ENCODE measurements at places on chromosomes 7 and 10.

- no peak for DNase-seq
Measured at GRCh38 chr7:50739744-50740435, 42.8 kb downstream of the GRB10 start.

GRCh38 chr7:7970531-7971307 lies 2.1 kb downstream of the GLCCI1 start:
- no peak for DNase-seq

- no peak for DNase-seq
Measured at GRCh38 chr7:115224922-115225321, 303.0 kb downstream of the MDFIC start.

DNA sequence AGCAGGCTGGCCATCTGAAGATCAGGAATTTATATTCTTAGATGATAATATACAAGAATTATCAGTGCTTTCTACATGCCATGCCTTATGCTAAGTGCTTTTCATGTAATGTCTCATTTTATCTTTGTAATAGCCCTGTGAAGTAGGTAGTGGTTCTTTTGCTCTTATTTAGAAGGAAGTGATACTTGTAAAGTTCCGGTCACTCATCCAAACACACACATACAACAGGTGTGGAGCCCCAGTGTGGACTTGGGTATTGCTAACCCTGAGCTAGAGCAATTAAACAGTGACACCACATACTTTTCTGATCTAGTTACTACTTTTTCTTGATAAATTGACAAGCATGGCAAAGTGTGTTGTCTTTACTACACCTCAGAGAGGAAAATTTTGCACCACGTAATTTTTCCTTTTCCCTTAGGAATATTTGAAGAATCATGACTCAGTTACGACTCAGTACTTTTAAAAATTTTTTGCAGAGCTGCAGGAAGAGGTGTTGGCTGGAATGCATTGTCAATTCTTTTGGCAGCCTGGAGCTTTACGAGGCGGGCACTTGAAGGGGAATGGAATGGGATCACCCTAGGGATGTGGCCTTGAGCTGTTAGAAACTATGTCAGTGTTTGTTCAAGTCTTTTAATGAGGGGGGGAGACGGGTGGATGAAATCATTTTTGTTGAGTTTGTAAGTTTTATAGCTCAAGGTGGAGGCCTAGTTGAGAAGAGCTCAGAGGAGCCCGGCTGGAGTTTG lies 212.5 kb upstream of the CELF2 start:
- no peak for DNase-seq

DNA sequence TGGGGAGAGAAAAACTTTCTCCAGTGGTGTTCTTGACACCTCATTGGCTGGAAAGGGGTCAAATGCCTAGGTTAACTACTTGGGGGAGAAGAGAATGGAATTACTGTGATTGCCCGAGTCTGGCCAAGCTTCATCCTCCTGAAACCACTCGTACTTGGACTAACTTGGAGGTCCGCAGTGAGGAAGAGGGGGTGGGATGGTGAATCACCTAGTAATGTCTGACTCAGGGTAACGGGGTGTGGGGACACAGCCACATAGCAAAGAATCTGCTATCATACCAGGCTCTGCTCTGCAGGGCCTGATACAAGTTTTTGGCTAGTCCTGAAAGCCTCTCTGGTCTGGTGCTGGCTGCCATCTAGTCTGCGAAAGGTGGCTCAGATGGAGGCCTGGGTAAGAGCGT lies 190.9 kb downstream of the RPS24 start:
- peak; percentile 25 for DNase-seq

GRCh38 chr7:39413636-39414223 lies 152.5 kb upstream of the YAE1 start:
- no peak for DNase-seq

GRCh38 chr7:17774248-17774647 lies 166.0 kb downstream of the SNX13 start:
- peak; percentile 77 for DNase-seq

GRCh38 chr10:64379898-64380297 lies 858.7 kb downstream of the REEP3 start:
- no peak for DNase-seq

- no peak for DNase-seq
Measured at GRCh38 chr10:101146392-101147251, 15.5 kb downstream of the TLX1 start.

DNA sequence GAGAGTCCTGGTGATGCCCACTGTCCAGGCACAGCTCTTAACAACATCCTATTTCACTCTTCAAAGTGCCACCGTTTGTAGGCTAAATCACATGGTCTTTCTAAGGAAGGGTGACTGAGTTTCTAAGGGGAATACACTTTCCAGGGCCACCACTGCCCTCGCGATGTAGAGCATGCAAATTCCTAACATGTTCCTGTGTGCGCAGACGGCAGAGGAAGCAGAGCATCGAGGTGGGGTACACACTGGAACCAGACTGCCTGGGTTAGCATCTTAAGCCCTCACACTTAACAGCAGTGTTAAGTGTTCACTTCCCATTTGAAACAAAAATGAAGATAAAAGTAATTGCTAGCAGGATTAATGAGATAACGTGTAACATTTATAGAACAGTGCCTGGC lies 3.0 kb downstream of the VOPP1 start:
- DNase-seq: no peak

DNA sequence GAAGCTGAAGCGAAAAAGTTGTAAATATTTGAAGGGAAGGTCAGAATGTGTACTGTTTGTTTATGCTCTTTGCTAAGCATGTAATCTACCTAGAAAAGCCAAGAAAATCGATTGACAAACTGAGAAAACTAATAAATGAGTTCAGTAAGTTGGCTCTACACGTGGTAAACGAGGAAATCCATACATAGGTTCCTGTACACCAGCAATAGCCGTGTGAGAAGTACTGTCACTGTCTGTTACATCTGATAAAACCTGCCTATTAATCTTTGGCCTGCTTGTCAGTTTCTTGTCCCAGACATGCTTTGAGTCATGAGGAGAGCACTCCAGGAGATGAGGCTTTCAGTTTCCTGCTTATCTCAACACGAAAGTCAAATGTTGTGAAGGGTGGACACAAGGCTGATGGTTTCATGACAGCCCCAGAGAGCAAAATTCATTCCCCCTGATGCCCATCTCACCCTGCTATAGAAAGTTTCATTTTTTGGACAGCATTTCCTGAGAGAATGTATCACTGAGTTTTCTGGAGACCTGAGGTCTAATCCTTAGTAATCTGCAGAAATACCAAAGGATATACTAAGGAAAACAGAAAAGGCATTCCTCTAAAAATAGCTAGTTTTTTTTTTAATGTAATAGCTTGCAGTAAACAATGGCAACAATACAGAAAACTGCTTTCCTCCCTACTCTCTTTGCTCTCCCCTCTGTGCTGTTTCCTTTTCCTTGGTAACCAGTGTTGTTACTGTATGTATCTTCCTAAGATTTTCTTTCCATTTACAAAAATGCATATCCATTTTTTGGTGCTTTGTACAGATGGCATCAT lies 18.8 kb downstream of the BMPR1A start:
- peak; percentile 60 for DNase-seq

DNA sequence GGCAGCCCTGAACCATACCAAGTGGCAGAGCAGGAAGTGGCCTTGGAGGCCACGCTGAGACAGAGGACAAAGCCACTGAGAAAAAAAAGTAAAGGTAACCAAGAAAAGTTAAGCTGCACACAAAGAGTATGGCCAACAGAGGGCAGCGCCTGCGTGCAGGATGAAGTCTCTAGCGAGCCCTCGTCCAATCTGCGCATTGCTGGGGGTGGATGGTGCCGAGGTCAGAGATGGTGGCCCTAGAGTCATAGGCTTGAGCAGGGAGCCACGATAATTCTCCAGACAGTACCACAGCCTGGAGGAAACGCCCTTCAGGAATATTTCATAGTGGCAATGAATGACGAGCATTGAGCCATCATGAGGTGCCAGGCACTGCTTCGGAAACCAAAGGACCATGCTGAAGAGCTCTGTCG lies 9.7 kb downstream of the ATP6V0E2 start:
- peak; percentile 48 for DNase-seq

DNA sequence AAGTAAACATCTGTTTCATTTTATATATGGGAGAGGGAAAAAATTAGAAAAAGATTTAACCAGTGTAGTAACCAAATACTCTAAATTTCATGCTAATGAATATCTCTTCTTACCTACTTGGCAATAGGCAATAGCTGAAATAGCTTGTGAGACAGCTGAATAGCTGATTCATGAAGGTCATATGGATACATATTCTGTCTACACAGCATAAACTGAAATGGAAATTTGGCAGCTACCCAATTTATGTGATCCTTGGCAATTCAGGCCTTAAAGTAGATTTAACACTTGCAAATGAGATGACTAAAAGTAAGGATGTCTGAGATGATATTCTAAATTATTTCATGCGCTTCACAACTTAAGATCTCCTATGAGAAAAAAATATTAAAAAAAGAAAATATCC lies 261.2 kb upstream of the SEMA3A start:
- DNase-seq: no peak

DNA sequence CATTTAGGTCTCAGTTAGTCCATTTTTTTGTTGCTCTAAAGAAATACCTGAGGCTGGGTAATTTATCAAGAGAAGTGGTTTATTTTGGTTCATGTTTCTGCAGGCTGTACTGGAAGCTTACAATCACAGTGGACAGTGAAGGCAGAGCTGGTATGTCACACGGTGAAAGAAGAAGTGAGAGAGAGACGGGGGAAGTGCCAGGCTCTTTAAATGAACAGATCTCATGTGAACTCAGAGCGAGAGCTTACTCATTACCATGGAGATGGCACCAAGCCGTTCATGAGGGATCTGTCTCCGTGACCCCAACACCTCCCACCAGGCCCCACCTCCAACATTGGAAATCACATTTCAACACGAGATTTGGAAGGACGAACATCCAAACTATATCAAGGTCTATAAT lies 18.9 kb upstream of the PNLIPRP3 start:
- no peak for DNase-seq
